ENCODE measurements at places on chromosomes 12 and 14.

GRCh38 chr12:123971770-123972456, 718 bp downstream of the CCDC92 start:
- no peak for DNase-seq

GRCh38 chr14:38357557-38357956, 101.7 kb upstream of the CLEC14A start:
- DNase-seq = peak; percentile 86

DNA sequence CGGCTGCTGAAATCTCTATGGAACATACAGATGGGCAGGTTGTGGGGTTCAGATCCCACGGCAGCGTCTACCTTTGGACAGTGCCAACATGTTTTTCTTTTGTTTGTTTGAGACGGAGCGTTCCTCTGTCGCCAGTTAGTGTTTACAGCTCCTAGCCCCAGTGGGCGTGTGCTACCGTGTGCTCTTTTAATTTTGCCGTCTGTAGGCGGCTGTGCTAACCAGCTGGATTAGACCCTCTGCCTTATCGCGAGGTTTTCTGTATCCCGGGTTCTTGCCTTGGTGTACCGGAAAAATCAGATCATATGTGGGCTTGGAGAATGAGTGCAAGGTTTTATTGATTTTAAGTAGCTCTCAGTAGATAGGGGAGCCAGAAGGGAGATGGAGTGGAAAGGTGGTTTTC, 9.8 kb upstream of the GALNT6 start:
- no peak for DNase-seq

- no peak for DNase-seq
Observed at GRCh38 chr12:86663716-86664115, 407.5 kb upstream of the MGAT4C start.

GRCh38 chr14:104424406-104425072, 155.0 kb upstream of the C14orf180 start:
- no peak for DNase-seq

All from AG10803 (cell line).